ENCODE measurements at places on chromosomes 1 and 21.

DNA sequence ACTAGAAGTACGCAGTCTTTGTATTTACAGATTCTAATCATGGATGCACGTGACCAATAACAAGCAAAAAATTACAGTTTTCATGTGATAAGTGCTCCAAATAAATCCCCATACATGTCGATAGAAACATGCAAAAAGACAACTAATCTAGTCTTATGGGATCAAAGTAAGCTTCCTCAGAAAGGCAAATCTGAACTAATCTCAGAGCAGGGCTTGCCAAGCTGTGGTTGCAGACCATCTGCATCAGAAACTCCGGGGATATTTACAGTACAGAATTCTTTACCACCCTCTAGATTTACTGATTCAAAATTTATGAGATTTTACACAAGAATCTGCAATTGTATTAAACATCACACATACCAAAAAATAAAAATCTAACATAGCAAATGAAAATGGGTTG, 1435.5 kb downstream of the MRPL39 start:
- no peak for DNase-seq

GRCh38 chr1:1336446-1336845, 5.4 kb downstream of the TAS1R3 start:
- no peak for DNase-seq

DNA sequence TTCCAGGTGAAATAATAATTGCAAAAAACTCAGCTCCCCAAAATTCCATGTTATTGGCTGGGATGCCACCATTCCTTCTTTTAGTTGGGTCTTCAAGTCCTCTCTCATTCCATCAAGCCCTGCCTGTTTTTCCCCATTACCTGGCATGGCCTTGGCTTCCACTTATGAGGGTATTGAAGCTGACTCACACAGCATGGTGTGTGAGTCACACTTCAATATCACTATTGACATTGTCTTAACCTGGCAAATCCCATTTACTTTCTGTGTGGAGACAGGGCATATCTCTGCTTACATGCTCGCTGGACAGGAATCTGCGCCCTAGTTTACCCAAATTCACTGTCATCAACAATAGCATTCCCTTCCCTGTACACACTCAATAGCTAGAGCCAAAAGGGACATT, 1806.8 kb downstream of the BRINP3 start:
- DNase-seq: no peak

- DNase-seq: no peak
Observed at GRCh38 chr21:41507521-41508414, at the start of gene TMPRSS2. TSS of gene TMPRSS2 (minus strand) at chr21:41508158. CDS start at chr21:41498133, 10,025 bp downstream.

DNA sequence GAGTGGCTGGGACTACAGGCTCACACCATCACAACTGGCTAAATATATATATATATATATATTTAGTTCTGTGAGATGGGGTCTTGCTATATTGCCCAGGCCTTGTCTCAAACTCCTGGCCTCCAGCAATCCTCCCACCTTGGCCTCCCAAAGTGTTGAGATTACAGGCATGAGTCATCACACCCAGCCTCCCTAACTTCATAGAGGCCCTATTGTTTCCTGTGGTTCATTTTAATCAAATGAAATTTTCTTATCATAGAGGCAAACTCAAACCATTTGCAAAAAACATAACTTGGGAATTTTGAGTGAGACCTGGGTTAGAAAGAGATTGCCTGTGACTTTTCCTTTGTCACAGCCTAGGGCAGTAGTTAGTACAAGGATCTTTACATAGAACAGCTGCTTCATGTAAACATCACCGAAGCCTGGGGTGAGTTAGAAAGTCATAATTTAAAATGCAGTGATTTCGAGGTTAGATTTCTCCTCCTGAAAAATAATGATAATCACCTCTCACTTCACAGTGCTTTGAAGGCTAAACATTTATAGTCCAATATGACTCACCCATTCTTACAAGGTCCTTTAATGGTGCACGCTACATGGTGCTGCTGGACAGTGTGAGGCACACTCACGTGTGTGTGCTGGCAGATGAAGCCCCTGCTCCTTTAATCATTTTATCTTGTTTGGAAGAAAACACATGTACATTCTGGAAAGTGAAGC, 188.9 kb downstream of the RHOU start:
- no peak for DNase-seq

DNA sequence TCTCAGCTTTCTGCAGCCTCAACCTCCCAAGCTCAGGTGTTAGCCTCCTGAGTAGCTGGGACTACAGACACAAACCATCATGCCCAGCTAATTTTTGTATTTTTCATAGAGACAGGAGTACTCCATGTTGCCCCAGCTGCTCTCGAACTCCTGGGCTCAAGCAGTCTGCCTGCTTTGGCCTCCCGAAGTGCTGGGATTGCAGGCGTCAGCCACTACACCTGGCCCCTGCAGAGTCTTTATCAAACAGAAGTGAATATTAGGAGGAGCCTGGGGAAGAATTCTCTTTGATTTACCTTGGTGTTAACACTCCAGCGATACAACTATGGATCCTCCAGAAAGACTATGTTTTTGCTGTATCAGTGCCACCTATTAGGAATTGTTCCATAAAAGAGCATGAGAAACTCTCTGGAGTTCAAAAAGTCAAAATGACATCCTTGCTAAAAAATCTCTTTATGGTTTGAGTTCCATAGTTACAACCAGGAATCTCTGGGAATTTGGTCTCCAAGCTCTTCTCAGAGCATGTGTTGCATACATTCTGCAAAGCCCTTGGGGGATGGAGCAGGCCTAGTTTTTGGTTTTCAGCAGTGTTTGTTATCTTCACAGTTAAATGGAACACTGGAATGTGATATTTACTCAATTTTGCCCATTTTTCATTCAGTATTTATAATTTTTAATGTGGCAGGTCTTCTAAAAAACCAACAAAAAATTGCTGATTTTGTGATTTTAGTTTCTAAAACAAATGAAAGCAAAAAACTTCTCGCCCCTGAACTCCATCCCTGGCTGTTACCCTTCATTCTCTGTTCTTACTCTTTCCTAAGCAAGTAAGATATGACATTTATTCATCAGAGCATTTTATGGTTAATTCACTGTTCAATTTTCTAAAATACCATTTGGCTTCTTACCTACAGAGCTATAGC, 77.3 kb downstream of the OLFML2B start:
- no peak for DNase-seq

Measured in activated T-cell treated with anti-CD3 and anti-CD28 coated beads for 24 hours (primary cell).